ENCODE measurements at places on chromosomes 1 and 21. TPM values are rescaled to one million over a fixed set of nuclear protein-coding genes. Genes with fewer than 3 reads are reported as not detected.

DNA sequence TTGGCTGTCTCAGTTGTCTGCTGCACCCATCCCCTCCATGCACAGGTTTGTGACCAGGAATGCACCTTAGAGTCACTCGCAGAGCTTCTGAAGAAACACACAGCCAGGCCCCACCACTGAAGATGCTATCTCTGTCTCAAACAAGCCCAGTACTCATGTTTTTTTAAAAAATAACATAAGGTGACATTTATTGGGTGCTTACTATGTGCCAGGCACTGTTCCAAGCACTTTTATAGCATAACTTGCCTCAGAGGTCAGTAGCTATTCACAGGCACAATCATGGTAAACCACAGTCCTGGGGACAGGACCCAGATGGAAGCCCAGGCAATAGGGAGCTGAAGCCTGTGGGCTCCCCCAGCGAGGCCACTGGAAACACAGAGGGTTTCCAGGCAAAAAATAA is 8.8 kb upstream of the ATP13A2 start:
- no peak for DNase-seq

DNA sequence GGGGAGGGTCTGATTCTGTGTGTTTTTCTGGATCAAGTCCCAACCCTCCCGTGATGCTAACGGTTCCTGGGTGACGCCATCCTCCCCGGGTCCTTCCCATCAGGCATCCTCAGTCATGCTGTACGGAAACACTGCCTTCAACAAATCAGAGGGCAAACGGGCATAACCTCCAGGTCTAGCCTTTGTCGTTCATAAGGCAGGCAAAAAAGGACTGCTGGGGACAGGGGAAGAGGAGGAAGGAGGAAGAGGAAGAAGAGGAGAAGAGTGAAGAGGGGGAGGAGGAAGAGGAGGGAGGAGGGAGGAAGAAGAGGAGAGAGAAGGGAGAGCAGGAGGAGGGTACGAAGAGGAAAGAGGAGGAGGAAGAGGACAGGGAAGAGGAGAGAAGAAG is 84.4 kb downstream of the ITPKB start:
- peak; percentile 25 for DNase-seq

GRCh38 chr1:185917646-185918045 is 183.5 kb downstream of the HMCN1 start:
- no peak for DNase-seq

DNA sequence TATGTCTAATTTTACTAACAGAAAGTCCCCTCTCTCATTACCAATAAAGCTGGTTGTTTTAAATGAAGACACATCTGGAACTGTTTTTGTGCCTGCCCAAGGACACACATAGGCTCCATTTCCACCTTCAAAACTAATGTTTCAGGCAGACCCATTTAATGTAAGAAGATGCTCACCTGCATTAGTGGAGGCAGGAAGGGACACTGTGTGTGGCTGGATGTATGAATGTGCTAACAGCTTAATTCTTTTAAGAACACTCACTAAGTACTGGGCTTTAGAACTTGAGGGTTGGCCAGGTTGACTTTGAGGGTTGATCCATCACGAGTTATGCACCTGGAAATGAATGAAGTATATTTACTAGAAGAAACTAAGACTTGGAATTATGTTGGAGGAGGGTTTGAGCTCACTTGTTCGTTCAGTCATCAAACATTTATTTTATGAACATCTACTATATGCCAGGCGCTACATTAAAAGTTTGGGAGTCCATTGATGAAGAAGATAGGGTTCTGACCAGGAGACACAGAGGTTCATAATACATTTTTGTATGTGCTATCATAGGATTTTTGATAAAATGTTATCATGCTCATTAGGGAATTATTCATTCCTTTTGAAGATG is 5.4 kb downstream of the JUN start:
- no peak for DNase-seq

DNA sequence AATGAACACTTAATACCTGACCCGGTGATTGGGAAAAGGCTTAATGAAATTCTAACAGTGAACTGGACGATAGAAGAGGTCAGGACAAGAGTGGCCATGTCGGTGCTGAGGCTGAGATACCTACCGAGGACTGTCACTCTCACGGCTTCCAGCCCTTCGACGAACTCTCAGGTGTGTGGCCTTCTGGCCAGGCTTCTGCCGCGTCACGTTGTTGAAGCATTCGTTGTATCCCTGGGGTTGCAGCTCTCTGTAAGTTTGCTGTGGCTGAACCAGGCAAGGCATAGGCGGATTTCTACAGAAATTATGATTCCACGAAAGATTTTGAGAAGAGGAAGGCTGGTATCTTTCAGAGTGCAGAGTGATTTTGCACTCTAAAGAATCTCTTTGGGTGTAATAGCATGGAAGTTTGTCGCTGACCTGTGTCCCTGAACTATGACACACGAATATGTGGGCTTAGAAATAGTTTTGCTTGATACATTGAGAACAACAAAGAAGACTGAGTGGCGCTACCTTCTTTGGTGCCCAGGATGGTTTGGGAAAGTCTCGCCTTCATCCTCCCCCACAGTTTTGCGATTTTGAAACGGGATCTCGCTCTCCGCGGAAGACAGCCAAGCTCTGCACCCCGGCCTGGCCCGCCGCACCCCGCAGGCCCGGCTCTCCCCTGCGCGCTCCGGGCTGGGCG is 403 bp upstream of the EPHX4 start:
- no peak for DNase-seq

GRCh38 chr1:162236618-162237017 is 140.0 kb downstream of the SPATA46 start:
- DNase-seq = no peak

GRCh38 chr1:67566803-67567377 is 118.1 kb upstream of the GADD45A start:
- DNase-seq = no peak

GRCh38 chr1:204219971-204220616 is 6.3 kb upstream of the GOLT1A start:
- no peak for DNase-seq

- no peak for DNase-seq
Measured at GRCh38 chr1:59596432-59596831, 218.3 kb upstream of the HOOK1 start.

GRCh38 chr1:151972542-151973248 is 21.0 kb downstream of the S100A10 start:
- DNase-seq = no peak

- no peak for DNase-seq
Measured at GRCh38 chr1:203934651-203935050, 73.3 kb downstream of the SNRPE start.

DNA sequence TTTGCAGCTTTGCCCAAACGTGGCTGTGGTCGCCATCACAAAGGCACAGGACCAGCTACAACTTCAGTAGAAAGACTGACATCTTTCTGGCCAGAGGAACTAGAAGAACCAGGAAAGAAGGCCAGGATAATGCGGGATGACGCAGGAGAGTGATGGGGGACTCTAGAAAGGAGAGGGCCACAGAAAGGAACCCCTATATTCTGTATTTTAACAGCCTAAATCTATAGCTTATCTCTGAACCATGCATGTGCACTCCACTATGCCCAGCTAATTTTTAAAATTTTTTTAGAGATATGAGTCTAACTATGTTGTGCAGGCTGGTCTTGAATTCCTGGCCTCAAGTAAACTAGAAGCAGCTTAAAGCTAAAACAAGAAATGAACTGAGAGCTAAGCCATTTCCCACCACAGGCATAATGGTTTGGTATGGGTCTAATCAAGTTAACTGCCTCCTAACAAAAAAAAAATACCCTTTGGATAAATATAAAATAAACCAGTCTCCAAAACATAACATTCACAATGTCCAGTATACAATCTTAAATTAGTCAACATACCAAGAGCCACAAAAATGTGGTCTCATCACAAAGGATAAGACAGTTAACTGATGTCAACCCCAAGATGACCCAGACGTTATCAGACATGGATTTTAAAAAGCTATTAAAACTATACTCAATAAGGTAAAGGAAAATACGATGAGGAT is 18.0 kb downstream of the LTN1 start:
- DNase-seq = no peak

DNA sequence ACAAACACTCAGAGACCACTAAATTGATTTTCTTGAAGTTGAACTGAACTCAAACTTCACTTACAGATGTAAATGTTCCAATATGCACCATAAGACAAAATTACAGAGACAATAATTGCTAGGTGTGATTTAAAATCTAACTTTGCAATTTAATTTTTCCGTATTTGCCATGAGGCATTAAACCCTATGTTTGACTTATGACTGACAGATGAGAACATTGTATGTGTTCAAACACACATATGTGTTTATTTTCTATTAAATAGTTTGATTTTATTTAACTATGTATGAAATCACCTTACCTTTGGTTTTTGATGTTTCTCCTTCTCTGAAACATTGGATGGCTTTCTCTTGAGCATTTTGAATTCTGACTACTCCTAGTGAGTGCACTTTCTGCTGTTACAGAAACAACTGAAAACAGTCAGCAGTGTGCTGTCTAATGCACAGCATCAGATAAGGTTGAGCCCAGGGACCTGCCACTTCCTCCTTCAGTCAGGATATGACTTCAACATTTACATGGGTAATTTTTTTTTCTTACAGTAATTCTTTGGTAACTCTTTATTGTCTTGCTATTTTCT is at the start of gene SAMSN1:
SAMSN1 (minus strand) TSS at position 410 of the 575 bp plus-strand sequence; CDS start at position 356, 54 bp downstream.
- DNase-seq = no peak

FALEC gene
- total RNA-seq = 3.4 TPM

GSTM5 gene
- 27.3 TPM for total RNA-seq

PROX1 gene
- total RNA-seq = 37.9 TPM

ANKRD34A gene
- total RNA-seq = 23.3 TPM

HUNK gene
- total RNA-seq = 11.5 TPM
